Stimulated activated CD8-positive, alpha-beta memory T cell treated with anti-CD3 and anti-CD28 coated beads, Interleukin-4, amount 100 ng/mL, for 1 hour (primary cell): ENCODE measurements at places on chromosomes 1 and 21.

DNA sequence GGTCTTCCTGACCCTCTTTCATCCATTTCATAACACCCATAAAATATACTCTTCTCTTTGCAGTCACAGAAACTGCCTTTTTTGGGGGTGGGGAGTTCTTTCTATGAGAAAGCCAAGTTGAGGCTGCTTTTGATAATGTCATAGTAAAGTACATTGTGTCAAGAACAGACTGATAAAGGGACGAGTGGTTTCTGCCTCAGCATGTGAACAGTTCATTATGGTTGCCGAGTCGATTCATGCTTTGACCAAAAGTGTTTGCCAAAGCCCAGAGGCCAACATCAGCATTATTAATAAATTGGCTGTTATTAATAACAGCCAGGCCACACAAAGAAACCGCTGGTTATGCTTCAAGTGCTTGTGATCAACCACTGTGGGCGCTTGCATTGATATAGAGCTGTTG is 162.0 kb downstream of the HUNK start:
- no peak for DNase-seq

GRCh38 chr1:242774256-242774655 is 249.8 kb upstream of the PLD5 start:
- no peak for DNase-seq

DNA sequence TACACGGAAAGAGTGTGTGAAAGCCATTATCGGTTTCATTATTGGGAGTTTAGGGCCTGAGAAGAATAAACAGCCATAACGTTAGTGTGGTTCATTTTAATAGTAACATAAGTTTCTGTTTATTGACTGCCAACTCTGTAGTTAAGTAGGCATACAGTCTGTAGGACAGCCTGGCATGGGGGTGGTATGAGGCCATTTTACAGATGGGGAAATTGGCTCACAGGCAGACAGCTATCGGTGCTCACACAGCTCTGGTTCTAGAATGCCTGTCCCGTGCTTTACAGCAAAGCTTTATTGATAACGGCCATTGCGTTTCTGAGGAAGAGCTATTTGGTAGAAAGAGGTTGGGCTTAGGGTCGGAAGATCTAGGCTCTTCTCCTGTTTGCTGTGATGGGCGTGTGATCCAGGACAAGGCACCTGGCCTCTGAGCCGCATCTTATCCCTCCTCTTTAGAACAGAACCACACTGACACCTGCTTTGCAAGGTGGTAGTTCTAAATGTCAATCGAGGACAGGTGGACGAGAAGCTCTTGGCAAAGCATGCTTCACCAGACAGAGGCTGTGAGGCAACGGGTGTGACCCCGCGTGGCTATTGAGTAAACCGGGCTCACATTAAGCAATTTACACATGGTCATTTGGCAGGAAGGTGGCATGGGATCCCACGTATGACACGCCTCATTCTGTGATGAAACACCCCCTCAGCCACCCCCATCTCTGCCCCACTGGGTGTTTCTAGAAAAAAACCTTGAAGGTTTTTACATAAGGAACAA is 14.9 kb downstream of the ETS2 start:
- no peak for DNase-seq

DNA sequence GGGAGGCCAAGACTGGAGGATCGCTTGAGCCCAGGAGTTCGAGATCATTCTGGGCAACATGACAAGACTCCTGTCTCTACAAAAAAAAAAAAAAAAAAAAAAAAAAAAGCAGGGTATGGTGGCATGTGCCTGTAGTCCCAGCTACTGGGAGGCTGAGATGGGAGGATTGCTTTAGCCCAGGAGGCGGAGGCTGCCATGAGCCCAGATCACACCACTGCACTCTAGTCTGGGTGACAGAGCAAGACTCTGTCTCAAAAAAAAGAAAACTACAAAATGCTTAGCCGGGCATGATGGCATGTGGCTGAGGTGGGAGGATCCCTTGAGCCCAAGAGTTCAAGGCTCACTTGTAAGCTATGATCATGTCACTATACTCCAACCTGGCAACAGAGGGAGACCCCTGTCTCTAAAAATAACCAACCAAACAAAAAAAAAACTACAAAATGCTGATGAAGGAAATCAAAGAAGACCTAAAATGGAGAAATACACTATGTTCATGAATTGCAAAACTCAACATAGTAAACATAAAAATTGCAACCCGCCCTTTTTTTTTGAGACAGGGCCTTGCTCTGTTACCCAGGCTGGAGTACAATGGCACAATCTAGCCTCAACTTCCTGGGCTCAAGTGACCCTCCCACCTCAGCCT is 20.4 kb downstream of the SHISAL2A start:
- no peak for DNase-seq

DNA sequence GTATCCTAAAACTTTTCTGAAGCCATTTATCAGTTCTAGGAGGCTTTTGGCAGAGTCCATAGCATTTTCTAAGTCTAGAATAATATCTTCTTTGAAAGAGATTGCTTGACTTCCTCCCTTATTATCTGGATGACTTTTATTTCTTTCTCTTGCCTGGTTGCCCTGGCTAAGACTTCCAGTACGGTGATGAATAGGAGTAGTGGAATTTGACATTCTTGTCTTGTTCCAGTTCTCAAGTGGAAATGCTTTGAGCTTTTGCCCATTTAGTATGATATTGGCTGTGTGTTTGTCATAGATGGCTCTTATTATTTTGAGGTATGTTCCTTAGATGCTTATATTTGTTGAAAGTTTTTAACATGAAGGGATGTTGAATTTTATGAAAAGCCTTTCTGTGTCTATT is 1647.9 kb downstream of the PLA2G4A start:
- no peak for DNase-seq

- no peak for DNase-seq
These were observed 56.8 kb upstream of the HNRNPU start for GRCh38 chr1:244920911-244921761.

DNA sequence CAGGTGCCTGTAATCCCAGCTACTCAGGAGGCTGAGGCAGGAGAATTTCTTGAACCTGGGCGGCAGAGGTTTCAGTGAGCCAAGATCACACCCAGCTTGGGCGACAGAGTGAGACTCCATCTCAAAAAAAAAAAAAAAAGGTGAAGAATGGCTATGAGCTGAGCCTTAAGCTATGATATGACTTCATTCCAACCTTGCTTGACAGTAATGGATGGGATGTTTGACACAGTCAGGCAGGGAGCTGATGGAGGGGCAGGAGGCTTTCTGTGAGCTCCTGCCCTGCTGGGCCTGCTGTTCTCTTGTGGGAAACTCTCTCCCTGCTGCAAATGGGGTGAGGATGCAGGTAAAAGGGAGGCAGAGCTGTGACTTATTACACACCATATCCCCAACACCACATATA is 27.6 kb downstream of the NCF2 start:
- no peak for DNase-seq

GRCh38 chr1:218459450-218459849 is 114.3 kb downstream of the TGFB2 start:
- DNase-seq = no peak

- DNase-seq = no peak
These were observed 21.0 kb downstream of the KIF21B start for GRCh38 chr1:201002510-201002909.

DNA sequence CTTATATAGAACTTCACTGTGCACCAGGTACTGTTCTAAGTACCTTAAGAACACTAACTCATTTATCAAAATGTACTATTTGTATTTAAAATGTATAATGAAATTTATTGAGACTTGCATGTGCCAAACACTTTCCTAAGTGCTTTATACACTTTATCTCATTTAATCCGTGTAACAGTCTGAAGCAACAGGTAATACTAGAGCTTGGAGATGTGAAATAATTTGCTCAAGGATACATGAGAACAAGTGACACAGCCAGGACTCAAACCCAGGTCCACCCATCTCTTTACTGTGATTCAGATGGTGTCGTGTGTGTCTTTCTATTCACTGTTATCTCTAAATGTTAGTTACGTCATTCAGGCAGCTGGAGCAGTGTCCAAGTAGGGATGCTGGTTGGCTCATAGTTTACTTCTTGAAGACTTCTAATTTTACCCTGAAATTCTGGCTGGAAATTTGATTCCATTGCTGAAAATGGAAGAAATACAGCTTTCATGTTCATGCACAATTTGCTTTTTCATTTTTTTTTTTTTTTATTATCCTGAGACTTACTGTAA is 169.7 kb upstream of the UBE2U start:
- no peak for DNase-seq

DNA sequence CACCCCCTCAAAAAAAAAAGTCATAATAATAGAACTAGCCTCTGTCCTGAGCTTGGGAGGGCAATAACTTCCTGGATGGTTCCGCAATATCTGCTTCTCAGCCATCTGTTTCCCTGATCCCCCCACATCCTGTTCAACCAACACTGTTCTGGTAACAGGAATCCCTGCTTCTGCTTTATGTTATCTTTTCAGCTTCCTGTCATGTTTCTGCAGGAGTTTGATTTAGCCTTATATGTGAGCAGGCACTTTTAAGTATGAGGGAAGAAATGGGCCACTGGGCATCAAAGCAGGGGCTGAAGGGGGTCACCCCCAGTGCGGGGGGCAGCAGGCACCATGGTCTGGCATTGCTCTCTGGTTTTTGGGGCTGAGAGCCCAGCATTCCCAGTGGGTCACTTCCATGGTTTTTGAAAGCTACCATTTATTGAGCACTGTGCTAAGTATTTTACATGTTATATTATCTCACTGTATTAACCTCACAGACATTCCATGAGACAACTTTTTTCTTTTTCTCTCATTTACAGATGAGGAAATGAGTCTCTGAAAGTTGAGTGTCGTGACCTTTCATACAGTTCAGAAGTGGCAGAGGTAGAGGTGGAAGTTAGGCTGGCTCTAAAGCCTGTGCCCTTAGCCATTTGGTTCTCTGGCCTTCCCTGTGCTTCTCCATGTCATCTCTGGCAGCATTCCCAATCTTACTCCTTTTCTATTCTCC is 61.9 kb downstream of the DNTTIP2 start:
- DNase-seq = no peak

DNA sequence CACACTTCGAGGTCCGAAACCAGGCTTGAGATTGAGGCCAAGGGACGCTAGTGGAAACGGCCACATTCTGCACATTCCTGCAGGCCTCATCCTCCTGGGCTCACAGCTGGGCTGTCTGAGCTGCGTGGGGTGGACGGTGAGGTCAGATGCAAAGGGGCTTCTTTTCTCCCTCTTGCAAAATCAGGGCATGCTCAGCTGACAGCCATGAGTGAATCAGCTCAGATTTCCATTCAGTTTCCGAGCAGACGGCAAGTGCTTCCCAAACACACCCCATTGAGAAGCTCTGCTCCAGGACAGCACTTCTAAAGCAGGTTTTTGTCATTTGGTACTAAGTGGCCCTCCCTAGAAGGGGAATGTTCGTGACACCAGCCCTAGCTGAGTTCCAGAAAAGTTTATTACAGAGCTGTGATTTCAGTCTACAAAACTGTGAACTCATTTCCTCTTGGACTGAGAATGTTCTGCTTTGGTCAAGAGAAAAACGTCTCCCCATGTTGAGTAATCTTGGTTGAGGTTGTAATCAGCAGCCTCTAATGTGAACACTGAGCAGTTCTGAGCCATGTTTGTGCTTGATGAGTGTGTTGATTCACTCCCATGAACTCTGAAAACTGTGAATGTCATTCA is 10.0 kb downstream of the PDPN start:
- no peak for DNase-seq

- DNase-seq = no peak
These were observed 14.6 kb upstream of the TRNP1 start for GRCh38 chr1:26978901-26979300.

- DNase-seq = no peak
These were observed 9.6 kb downstream of the PARS2 start for GRCh38 chr1:54754486-54755285.

GRCh38 chr1:229013981-229014380 is 256.9 kb upstream of the RAB4A start:
- no peak for DNase-seq

DNA sequence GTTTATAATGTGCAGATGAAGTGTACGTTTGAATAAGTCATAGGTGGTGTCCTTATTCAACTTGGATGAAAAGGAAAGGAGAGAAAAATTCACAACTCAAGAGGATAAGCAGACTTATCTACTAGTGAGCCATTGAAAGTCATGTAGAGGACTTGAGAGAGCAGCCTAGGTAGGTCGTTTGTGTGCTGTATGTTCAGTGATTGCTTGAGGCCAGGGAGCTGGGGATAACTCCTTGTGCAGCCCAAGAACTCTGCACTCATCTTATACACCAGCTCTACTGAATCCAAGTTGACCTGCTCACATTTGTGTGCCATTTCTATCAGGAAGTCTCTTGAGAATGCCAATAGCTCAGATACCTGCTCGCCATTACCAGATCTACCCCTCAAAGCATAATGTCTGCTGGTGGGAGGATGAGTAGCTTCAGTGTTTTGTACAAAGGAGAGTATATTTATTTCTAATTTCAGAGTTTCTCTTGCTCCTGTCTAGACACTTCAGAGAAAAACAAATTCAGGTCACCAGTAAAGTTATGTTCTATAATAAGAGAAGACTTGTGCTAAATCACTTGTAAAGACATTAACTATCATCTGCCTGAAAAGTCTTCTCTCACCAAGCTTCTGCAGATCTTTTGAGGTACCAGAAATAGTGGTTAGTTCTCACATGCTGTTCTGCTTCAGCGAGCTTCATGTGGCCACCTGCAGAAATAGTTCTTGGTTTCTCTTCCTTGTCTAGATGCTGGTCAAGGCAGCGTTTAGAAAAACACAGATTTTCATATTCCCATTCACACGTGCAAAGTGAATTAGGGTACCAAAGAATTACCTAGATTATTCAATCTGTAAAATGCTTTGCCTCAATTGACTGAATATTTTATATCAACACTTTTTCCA is 10.8 kb downstream of the S1PR1 start:
- no peak for DNase-seq

DNA sequence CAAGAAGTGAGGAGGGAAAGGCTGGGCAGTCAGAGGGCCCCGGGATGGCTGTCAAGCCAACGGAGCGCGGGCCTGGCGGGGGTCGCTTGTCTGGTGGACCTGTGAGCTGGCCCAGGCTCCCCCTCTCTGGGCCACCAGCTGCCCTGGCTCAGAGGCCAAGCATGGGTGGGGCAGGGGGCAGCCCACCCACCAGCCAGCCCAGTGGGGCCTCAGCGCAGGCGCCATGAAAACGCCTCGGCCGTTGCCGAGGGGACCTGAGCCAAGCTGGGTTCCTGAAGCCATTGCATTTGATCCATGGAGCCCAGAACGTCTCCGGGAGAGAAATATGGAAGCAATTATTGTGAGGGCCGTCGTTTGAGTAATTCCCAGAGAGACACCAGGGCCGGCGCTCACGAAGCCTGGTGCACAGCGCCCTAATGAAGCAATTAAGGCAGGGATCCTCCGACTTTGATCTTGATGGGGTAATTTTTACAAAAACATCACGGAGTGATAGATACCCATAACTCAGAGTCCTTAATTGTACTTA is 90.5 kb upstream of the TTC34 start:
- DNase-seq = no peak

- DNase-seq = no peak
These were observed 27.9 kb downstream of the SLC45A1 start for GRCh38 chr1:8345621-8346415.

GRCh38 chr1:58830291-58830690 is 46.4 kb upstream of the JUN start:
- DNase-seq = no peak
